ENCODE measurements at places on chromosomes 16 and 17.

DNA sequence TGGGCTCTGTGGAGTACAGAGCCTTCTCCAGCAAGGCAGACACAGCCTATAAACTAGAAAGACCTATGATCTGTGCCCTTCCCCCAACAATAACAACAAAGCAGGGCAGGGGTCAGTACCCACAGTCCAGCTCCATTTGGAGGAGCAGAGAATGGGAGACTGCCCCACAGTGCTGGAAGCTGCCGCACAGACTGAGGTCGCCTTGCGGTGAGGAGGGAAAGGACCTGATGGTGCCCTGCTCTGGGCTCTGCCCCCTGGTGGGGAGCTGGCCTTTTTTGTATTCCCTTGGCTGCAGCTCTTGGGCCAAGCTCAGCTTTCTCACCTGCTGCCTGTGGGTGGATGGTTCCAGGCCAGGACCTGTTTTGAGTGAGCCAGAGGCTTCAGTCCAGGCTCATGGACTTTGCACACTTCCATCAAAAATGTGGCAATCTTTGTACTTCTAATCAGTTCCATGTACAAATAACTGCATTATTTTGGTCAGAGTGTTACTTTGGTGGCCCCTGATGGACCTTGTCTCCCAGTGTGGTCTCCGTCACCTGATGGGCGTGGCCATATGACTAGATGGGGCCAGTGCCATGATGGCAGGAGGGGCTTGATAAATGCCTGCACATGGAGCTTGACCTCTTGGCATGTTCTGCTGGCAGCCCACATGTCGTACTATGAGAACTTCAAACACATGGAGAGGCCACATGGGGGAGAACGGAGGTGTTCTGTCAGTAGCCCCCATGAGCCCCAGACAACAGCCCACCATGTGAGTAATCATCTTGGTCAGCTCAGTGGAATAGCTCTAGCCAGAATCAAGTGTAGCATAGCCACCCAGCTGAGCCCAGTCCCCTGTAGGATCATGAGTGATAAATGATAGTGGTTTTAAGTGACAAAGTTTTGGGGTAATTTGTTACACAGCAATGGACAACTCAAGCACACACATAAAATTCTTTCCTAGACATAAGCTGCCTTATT lies 24.2 kb downstream of the B9D1 start:
- DNase-seq: peak; percentile 13

- no peak for DNase-seq
Measured at GRCh38 chr17:63173450-63173849, 207.4 kb downstream of the TANC2 start.

GRCh38 chr16:15466886-15467781 lies 32.7 kb downstream of the BMERB1 start:
- no peak for DNase-seq

DNA sequence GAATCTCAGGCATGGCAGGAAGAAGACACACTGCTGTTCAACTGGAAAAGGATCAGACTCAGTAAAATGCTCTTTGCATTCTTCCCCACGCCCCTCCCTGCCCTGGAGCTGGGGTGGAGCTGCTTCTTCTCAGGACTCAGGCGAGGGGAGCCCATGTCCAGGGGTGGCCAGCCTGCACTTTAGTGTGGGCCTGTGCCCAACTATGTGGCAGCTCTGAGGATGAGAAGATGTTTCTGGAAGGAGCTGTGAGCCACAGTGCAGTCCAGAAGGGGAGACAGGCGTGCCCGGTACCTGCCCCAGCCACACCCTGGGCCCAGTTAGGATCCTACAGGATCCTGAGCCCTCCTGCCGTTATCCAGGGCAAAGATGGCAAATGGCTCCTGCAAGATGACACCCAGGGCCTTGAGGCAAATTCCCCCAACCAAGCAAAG lies 120.3 kb downstream of the ANKRD11 start:
- no peak for DNase-seq
